ENCODE measurements at places on chromosomes 12 and 14.

DNA sequence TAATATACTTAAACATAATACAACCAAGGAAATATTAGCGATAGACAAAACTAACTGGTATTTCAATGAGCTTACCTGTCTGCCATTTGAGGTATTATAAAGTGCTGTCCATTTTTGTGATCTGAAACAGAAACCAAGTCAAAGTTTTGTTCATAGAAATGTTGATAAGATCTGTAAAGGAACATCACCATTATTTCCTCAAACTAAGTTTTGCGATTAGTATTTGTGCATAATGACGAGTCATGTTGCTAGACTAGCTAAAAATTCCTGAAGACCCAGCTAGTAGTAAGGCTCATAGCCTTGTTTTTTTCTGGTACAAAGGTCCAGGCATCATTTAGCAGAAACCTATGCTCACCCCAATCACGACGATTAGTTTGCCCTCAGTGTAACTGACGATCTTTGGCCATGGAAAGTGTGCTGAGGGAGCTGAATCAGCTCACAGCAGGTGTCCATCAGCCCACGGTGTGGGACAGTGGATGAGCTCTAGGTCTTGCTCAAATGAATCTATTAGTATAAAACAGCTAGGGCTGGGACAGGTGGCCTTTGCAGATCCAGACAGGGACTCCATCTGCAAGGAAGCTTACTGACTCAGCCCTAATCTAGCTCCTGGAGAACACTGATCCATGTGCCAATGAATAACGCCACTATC, 28.7 kb downstream of the GIT2 start:
- DNase-seq, result no peak

DNA sequence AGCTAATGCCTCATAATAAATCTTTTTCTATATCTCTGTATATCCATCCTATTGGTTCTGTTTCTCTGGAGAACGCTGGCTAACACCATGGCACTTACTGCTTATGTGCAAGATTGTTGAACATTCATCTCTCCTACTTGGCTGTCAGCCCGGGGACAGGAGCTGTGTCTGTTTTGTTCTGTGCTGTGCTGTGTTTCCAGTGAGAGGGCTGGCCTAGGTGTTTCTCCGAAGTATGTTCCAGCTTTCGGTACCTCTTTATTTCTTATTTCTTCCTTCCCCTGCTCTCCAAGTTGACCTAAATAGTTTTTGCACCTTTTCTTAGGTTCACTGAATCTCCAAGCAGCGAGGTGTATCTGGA, 18.8 kb upstream of the NR4A1 start:
- no peak for DNase-seq

DNA sequence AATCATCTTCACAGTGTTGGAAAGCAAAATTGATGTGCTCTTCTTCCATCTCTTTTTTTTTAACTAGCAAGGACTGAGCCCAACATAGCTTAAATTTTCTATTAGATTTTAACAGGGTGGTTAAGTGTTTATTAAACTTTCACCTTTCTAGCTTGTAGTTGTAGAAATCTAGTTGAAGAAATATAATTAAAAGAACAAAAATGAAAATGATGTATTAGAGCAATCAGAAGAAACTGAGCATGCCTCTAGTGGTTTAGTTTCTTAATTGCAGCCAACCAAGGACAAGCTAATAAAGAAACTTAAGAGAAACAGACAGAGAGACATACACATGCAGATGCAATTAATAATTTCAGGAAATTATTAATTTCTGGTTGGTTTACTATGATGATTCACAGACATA, 673.0 kb upstream of the LMO3 start:
- no peak for DNase-seq

GRCh38 chr12:70772836-70773235, 135.6 kb upstream of the PTPRB start:
- DNase-seq, result no peak

- DNase-seq, result no peak
Measured at GRCh38 chr12:98471085-98471484, 44.3 kb upstream of the TMPO start.

DNA sequence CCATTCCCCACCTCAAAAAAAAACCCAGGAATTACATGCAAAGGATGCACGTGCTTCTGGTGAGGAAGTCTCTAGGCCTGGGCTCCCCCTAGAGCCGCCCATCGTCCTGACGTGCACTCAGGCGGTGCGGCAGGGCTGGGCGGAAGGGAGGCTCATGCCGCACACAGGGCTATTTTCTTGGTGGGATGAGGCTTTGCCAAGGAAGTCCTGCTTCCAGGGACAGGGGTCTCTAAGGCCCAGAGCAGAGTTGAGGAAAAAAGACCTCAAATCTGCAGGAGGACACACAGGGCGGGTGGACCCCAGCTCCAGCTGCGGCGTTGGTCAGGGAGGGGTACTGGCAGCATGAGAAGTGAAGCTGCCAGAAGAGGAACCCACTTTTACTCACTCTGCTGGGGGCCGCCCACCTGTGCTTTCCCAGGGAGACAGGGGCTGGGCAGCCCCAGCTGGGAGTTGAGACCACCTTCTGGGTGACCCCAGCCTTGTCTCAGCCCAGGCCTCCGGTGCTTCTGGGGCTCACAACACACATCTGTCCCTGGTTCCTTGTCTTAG, 4.2 kb downstream of the RHOF start:
- DNase-seq, result peak; percentile 61

DNA sequence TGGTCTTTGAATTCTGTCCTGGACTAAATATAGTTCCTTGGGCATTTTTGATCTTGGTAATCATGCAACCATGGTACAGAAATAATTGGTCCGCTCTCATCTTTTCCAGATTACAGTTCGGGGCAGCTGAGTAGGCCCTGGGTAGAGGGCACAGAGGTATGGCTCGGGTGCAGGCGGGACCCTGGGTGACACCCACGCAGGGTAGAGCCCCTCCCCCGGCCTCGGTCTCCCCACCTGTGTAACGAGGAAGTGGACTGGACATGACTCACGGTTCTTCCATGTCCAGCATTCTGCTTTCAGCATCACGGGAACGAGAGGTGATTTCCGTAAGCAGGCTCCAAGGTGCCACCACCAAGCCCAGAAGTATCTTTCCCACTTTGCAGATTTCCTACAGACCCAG, 91.0 kb upstream of the DIO3 start:
- no peak for DNase-seq

- peak; percentile 64 for DNase-seq
Measured at GRCh38 chr12:124457287-124458219, 109.9 kb downstream of the NCOR2 start.

DNA sequence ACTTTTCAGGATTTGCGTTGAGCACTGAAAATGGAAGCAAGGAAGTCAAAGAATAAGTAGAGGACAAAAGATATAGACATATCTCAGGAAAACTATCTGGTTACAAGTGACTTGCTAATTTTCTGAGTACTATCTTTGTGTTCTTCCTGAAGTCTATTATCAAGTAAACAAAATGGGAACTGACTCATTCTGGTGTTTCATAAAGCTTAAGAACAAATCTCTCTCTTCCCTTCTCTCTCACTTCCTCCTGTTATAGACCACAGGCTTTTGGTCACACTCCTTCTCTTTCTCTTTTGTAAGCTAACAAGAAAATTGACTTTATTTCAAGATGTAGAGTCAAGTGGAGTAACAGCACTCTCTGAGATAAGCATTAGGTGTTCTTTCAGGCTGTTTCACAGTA, 406.6 kb upstream of the SYT1 start:
- DNase-seq, result no peak

DNA sequence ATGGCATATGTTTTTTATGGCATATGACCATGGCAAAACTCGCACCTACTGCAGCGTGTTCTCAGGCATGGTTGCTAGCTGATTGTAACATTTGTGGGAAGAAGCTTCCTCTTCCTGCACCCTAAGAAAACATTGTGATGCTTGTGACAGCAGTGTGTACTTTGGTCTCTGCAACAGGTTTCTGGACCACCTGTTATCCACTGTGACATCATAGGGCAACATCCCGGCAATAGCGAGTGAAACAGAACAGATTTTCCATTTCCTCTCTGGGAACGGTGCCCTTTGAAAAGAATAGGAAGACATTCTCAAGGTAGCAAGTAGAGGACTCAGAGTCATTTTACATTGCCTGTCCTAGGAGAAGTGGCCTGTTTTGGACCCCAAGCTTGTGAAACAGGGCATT, 135.4 kb upstream of the TRHDE start:
- DNase-seq, result no peak

- no peak for DNase-seq
Measured at GRCh38 chr12:102436867-102437266, 43.5 kb downstream of the IGF1 start.

DNA sequence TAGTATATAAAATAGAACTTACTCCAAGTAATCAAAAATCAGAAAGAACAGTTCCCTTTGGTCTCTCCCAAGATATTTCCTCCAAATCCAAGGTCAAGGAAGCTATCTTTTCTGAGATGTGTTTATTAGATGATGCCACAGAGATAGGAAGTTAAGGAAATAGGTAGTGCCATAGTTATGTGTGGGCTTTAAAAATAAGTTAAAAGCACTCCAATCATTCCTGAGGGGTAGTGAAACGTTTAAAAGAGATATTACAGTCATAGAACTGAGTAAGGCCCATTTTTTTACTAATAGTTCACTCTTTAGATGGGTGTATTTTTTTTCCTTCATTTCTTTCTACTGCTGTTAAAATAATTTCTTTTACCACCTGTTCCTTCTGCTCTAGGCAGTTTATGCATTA, 1630.9 kb upstream of the SEL1L start:
- no peak for DNase-seq

DNA sequence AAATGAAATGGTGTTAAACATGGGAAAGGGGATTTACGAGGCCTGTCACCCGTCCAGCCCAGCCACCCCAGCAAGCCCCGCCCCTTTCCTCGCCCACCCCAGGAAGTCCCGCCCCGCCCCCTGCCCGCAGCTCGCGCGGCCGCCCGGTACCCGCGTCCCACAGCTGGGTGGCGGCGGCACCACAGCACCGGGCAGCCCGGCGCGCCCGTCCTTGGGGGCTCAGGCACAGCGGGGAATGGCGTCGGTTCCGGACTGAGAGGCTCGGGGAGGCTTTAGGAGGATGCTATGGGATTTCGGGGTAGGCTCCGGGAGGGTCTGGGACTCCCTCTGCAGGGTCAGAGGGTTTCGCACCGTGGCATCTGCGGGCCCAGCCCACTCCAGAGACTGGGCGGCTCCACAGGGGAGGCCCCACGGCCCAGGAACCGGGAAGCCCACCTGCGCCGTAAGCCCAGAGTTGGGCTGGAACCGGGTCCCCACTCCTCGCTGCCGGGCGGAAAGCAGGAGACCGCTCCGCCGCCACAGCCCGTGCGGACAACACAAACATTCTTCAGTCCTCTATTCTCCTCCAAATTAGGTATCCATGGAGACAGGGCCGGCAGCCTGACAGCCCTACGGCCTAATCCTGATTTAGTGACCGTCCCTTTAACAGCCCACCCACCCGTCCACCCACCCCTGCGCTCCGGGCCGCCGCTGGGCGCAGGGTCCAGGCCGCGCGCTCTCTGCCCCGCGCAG, 1.4 kb downstream of the FIGNL2 start:
- peak; percentile 8 for DNase-seq

DNA sequence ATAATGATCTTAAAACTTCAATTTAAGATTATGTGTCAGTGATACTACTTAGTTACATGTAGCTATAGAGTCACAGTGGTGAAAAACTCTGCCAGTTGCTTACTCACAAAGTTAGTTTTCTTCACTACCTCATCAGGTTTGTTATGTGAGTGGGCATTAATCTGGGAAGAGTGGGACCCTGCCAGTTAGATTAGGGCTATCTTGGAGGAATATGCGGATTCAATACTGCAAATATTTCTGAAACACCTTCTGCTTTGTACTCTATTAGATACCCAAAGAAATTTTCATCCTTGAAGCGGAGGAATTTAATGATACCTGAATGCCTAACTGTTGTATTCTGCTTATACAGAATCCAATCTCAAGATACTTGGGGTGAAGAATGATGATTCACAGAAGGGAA, 25.1 kb downstream of the ZNF268 start:
- DNase-seq, result no peak

- no peak for DNase-seq
Measured at GRCh38 chr12:76778364-76778763, 14.4 kb downstream of the ZDHHC17 start.

- no peak for DNase-seq
Measured at GRCh38 chr12:124358572-124358971, 63.7 kb downstream of the RFLNA start.

- DNase-seq, result no peak
Measured at GRCh38 chr12:81492131-81492720, 266.9 kb downstream of the PPFIA2 start.

DNA sequence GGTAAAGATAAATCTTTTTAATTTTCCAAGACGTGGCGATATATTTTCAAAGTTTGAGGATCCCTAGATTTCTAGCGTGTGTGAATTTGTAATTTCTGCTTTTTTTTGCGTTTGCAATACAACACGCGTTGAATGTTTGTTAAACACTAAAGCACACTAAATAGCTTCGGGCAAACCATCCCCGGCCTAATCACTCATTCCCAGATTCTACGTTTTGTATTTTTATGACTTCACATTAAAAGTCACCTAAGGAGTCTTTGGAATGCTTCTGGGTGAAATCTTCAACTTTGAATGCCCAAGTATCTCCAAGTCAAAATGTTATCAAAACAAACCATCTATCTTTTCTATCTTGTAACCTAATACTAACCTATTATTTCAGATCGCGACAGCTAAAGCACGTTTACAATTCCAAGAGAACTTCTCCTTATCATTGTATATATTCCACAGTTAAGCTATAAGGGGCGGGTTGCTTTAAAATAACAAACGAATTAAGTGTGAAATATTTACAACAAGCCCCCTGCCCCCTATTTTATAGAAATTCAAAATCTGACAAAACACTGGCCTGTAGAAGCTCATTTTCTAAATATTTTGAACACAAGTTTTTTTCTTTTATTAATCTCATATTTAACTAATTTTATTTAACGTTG, 1.1 kb downstream of the ALX1 start:
- DNase-seq, result no peak

GRCh38 chr12:5461966-5462365, 30.1 kb downstream of the NTF3 start:
- DNase-seq, result no peak

Data from CD8-positive, alpha-beta T cell (primary cell).